Activated CD8-positive, alpha-beta memory T cell treated with anti-CD3 and anti-CD28 coated beads, Interleukin-2, amount 10 ng/mL, durations not matched to agents 7 days and 5 days (primary cell): ENCODE measurements at places on chromosomes 5 and 9. TPM values are rescaled to one million over a fixed set of nuclear protein-coding genes. Genes with fewer than 3 reads are reported as not detected.

Gene SPINK6
- not detected for total RNA-seq

Gene SLC4A9
- 0.07 TPM for total RNA-seq

DNA sequence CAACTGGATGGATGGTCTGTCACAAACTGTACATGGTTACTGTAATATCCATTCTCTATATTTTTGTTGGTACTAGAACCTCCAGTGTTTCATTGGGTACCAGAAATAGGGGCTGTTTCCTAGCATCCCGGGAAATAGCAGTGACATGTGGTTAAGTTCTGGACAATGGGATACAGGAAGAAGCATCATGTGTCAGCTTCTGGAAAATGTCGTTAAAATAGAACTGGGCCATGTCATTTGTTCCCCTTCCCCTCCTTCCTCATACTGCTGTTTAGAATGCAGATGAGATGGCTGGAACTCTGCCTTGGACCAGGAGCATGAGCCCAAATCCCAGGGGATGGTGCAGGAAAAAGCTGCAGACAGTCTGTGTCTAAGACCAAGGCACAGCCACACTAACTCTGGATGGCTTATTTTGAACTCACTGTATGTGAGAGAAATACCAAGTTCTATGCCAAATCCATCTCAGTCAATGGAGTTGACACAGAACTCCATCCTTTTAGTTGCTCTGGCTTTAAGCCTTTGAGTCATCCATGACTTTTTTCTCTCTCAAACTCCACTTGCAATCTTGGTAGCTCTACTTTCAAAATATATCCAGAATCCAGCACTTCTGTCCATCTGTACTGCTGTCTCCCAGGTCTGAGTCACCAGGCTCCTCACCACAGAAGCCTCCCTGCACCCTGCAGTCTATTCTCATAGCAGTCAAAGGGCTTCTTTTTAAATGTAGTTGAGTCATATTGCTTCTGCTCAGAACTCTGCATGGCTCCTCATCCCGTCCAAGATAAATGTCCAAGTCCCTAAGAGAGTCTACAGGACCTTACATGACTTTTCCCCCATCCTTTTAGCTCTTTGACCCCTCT is 184.2 kb downstream of the NSG2 start:
- no peak for DNase-seq

GRCh38 chr9:131277287-131277909 is 1.1 kb upstream of the FAM78A start:
- DNase-seq, result no peak

DNA sequence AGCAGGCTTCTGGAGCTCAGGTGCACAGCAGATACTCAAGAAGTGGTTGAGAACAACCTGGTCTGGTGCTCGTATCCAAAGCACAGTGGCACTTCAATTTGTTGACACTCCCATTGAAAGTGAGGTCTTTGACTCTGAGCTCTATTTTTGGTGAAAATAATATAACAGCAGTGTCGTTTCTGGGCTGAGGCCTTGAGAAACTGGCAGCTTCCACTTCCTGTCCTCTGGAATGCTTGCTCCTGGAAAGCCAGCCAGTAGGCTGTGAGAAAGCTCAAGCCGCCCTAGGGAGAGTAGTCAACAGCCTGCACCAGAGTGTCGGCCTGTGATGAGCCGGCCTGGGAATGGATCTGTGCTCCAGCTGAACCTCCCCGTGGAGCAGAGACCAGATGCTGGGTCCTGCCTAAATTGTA is 6.8 kb upstream of the SUSD3 start:
- DNase-seq, result no peak

GRCh38 chr9:78830301-78830700 is 533.4 kb downstream of the PSAT1 start:
- DNase-seq, result no peak

DNA sequence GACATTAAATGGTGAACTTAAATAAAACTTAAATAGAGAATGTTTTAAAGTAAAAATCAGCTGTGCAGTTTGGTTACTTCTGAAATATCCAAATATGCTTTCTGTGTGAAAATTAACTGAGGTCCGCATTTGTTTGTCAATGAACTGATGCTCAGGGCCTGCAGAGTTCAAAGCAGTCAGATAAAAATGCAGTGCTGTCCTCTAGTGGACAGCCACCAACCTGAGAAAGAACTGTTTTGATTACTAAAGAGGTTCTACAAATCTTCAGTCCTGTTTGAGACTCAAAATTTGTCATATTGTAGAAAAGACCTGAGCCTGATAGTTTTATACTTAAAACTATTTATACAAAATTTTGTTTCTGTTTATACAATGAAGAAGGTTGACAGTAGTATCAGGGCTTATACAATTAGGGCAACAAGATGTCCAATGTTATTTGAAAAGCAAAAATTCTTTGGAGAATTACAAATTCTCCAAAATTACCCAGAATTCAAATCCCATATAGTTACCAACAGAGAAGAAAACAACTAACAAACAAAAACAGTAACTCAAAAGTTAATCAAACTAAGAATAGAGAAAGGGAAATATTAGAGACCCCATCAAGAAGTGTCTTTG is 232.3 kb upstream of the TBCA start:
- no peak for DNase-seq

DNA sequence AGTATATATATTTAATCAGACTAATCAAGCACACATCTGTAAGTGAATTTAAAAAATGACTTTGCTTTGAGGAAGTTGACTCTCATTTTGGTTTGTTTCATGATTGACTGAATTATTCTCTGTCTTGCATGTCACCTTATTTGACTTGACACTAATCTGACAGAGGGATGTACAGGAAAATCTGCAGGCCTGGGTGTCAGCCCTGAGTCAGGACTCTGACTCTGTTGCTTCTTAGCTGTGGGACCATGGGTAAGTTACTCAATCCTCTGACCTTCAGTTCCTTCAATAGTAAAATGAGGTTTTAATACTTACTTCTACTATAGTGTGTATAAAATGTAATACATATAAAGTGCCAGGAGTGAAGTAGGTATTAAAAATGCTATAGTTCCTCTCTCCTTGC is 415.9 kb downstream of the ARHGEF28 start:
- DNase-seq, result no peak

GRCh38 chr9:95065224-95065623 is 252.3 kb downstream of the FANCC start:
- no peak for DNase-seq

DNA sequence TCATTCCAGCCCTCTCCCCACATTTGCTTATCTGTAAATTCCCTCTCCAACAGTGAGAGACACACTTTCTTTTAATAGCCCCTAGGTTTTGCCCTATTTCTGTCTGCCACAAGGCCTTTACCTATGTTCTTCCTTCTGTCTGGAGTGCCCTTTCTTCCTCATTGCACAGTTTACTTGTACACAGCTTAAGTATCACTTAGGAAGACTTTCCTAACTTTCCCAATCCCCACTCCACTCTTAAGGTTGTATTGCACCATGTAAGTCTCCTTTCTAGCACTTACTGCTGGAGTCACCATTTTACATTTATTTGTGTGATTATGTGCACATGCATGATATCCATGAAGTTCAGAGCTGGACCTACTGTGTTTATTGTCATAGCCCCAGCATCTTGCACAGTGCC is 10.8 kb upstream of the CKMT2 start:
- no peak for DNase-seq

DNA sequence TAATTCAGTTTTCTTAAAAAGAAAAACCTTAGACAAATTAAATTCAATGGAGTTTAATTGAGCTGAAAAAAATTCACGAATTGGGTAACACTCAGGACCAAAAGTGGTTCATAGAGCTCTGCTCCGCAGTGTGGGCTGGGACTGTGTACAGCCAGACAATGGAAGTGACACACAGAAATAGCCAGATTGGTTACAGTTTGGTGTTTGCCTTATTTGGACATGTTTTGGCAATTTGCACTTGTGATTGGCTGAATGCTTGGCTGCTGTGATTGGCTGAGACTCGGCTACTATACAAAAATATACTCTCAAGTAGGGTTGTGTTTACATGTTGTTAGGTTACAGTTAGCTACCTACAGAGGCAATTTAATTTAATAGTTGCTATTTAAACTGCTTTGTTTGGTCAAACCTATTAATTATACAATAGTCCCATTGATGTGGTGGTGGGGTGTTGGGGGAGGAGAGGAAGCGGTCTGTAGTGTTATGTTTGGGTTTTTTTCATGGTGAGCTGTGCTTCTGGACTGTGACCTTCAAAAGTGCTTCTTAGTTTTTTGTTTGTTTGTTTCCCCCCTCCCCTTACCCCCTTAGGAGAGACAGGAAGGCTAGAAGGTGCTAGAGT is 95.2 kb downstream of the CNTLN start:
- no peak for DNase-seq

GRCh38 chr5:111733571-111733970 is 23.4 kb downstream of the NREP start:
- no peak for DNase-seq
